ENCODE measurements at places on chromosomes 6 and 20.

- no peak for DNase-seq
These were observed 5.0 kb downstream of the TNFRSF6B start for GRCh38 chr20:63701329-63702035.

- no peak for DNase-seq
These were observed 149.5 kb downstream of the BFSP1 start for GRCh38 chr20:17381724-17382123.

- DNase-seq, result no peak
These were observed 202.0 kb upstream of the RNF24 start for GRCh38 chr20:4217349-4217841.

- DNase-seq, result peak; percentile 80
These were observed 199.3 kb upstream of the SGK1 start for GRCh38 chr6:134517145-134517658.

- DNase-seq, result no peak
These were observed 420.3 kb upstream of the FLRT3 start for GRCh38 chr20:14757728-14758127.
